ENCODE measurements at places on chromosomes 1 and 21.

GRCh38 chr1:155177918-155178281, 4.3 kb downstream of the TRIM46 start:
- DNase-seq: no peak

GRCh38 chr21:44803651-44804050, 2.0 kb upstream of the UBE2G2 start:
- DNase-seq: no peak

DNA sequence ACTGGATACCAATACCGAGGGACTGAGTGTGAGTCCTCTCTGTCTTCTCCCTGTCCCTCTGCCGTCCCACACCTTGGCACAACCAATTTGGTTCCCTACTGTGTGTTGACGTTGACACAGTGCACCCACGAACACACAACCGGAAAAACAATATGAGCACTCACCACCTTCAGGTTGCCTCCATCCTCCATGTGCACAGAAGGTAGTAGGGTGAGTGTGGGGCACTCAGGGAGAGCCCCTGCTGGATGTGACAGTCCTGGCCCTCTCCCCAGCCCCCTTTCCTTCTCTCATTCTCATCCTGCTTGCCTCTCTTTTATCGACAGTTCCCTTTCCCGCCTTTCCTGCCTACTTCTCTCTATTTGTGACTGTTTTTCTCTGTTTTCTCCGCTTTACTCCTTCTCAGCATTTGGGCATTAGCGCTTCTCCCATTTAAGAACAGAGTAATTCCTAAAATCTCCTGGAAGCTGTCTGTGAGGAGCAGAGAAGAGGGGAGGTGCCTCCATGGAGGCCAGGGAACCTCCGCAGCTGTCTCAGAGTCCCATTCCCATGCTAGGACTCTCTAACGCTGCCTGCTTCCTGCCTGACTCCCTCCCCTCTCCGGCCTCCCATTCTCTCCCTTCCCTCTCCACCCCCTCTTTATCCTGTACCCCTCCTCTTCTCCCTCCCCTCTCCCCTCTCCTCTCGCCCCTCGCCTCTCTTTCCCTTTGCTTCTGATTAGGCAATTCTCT, 16.4 kb downstream of the CADM3 start:
- no peak for DNase-seq

- DNase-seq: no peak
These were observed 274.9 kb downstream of the RRAGC start for GRCh38 chr1:38584448-38585355.

DNA sequence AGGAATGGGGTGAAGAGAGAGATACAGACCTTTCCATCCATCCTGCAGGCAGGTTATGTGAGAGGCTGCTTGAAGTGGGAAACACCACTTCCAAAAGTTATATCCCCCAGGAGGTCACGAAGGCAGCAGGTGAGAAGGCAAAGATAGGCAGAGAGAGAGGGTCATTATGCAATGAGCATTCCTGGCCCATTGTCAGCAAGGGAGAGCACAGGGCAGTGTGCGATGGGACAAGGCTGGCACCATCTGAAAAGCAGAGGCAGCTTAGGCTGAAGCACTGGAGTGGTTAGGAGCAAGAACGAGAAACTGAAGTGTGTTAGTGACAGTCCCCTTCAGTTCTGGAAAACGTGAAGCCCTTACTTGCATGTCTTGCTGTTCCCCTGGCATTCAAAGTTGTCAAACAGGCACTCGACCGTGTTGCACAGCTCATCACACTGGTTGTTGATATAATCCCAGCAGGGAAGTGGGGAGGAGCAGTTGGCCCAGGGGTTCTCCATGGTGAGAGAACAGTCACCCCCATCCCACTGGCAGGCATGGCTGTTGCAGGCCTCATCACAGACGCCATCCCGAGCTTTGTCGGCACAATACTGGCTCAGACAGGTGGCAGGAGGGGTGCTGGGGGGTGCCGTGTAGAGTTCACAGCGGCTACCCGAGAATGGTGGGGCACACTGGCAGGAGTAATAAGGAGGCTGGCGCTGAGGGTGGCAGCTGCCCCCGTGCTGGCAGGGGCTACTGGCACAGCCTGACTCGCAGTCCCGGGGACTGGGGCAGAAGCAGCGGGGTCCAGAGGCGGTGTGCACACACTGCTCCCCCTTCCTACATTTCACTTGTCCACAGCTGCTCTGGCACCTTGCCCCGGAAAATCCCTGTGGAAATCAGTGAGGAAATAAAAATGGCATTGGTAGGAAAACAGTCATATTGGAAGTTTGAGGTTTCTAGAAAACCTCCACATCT, 28.9 kb upstream of the ADAM30 start:
- DNase-seq: no peak

DNA sequence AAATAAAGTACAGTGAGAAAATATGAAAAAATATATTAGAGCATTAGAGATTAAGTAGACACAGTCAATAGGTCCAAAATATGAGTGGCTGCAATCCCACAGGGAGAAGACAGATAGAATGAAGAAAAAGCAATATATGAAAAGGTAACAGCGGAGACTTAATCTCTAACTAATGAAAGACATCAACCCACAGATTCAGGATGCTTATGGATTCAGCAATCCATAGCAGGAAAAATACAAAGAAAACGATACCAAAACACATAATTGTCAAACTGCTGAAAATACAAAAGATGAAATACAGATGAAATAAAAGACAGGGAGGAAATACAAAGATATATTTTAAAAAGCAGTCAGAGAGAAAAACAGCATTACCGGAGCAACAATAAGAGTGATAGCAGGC, 56.7 kb upstream of the SLFNL1 start:
- DNase-seq: no peak

DNA sequence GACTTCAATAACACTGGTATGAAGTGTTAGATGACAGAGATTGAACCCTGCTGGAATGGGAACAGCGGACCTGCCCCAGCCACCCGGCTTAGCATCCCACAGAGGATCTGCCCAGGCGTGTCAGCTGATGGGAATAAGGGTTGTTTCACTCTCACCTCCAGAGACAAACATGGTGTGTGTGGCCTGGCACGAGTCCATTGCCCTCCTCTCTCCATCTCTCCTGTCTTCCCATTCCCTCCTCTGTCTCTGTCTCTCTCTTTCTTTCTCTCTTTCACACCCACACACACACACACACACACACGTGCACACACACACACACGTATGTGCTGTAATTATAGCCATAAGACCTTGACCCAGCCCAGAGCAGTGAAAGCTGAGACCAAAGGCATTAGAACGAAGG, 200.2 kb downstream of the HIVEP3 start:
- no peak for DNase-seq

- no peak for DNase-seq
These were observed 21.0 kb downstream of the KIF21B start for GRCh38 chr1:201002510-201002909.

DNA sequence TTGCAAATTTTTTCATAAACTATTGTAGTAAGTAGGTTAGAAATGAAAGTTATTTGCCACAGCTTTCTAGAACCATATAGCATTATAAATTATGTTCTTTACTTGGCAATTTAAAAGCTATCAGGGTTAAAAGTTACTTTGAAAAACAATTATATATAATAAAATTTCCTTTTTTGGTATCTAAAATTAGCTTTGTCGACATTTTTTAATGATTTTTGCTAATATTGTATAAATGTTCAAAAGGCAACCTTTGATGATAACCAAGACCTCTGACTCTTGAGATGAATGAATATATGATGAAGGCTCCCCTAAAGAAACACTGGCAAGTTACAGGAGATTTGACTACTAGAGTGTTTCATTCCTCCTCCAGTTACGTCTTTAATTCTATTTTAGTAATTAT, 121.2 kb downstream of the CDC42BPA start:
- no peak for DNase-seq

DNA sequence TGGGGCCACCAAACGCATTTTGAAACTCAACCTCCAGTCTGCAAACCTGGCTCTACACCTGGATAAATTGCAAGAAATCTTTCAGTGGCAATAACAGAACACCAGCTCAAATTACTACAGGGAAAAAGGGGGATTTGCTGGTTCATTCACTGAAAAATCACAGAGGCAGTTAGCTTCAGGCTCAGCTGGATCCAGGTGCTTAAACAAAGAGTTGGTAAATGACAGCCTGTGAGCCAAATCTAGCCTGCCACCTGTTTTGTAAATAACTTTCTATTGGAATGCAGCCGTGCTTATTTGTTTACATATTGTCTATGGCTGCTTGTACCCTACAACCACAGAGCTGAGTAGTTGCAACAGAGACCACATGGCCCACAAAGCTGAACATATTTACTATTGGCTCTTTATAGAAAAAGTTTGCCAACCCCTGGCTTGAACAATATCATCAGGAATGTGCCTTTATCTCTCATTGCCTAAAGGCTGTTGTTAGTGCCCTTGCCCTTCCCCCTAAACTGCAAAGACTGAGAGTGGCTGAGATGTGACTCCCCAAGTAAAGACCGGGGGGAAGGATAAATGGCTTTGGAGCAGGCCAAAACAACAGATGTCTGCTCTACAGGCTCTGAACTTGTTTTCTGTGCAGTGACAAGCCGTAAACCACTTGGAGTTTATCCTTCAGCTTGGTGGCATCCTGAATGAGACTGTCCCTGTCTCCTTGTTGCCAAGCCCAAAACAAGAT, 21.5 kb upstream of the PTPRF start:
- no peak for DNase-seq

DNA sequence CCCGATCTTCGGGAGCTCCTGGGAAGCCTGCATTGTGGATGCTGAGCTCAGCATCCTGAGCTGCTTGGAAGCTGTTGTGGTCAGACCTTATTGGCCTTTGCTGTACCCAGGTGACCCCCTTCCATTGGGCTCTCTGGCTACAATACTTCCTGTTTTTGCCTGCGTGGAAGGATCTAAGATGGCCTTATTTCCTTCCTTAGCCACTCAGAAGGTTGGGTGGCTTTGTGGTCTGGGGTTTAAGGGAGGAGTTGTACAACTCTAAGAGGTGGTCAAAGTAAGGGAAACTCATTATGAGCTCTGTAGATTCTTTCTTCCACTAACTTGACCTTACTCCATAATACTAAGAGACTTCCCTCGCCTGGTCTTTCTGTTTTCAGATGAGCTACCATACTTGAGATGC, 17.7 kb downstream of the PFKFB2 start:
- DNase-seq: no peak

DNA sequence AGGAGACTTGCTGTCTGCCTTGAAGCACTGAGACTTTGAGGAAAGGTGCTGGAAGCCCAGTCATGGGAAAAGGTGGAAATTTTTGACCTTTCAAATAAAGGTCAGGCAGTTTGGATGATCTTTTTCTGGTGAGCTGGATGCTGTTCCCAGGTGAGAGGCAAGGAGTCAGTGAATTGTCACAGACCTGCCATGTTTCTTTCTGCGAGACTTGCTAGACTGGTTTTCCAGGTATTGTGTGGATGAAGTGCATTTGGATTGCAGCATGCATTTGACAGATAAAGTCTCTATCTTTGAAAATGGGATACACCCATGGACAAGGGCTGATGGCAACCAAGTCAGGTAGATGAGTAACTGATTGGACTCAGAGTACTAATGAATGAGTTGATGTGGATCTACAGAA, 65.7 kb upstream of the NHLH2 start:
- no peak for DNase-seq

DNA sequence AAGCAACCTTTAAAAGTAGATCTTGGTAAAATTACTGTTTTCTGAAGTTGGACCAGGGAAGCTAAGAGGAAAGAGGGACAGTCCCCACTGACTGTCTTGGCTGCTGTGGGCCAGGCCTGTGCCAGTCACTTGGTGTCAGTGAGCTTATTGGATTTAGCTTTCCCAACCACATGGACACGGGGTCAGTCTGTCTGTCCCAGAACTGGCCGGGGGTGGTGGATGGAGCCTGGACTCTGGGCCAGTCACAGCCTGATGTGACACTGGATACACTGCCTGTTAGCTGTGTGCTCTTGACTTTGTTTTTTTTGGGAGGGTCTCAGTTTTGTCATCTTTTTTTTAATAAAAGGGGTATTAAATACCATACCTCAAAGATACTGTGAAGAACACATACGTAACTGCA, 96.7 kb downstream of the GALNT2 start:
- no peak for DNase-seq

GRCh38 chr1:207647671-207648333, 2.9 kb downstream of the CR1L start:
- no peak for DNase-seq

DNA sequence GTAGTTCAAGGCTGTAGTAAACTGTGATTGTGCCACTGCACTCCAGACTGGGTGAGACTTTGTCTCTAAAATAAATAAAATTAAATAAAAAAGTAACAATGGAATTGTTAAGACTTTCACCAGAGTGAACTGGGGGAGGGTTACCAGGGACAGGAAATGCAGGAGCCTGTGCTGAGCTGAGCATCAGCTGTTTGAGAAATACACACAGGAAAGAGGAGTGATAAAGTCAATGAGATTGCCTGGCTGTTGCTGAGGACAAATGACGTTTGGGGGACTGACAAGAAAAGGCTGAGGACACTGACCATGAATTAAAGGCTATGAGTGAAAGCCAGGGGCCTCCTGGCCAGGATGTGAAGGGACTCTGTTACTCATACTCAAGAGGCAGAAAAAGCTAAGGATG, 226.3 kb downstream of the SETD4 start:
- no peak for DNase-seq

DNA sequence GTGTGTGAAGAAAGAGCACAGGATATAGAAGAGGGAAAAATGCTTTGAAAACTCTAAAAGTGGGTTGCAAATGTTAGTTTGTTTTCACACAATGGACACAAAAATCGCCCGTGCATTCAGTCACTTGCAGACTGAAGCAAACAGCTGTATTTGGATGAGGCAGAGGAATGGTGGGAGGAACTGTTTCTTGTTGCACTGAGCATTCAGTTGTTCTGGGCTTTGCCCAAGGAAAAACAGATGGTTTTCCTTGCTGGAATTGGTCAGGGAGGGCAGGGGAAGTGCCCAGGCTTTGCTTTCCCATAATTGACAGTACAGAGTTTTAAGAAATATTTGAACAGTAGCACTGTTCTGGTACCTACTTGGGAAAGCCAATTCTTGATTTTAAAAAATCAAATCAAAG, 19.5 kb upstream of the WARS2 start:
- no peak for DNase-seq

DNA sequence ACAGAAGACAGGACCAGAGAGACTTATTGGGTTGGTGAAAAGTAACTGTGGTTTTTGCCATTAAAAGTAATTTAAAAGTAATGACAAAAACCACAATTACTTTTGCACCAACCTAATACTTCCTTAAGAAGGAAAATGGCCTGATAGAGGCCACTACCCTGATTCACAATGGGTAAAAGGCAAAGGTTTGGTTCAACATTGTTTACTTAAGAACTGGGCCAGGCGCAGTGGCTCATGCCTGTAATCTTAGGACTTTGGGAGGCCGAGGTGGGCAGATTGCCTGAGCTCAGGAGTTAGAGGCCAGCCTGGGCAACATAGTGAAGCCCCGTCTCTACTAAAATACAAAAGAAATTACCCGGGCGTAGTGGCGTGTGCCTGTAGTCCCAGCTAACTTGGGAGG, 48.2 kb upstream of the RCOR3 start:
- no peak for DNase-seq

DNA sequence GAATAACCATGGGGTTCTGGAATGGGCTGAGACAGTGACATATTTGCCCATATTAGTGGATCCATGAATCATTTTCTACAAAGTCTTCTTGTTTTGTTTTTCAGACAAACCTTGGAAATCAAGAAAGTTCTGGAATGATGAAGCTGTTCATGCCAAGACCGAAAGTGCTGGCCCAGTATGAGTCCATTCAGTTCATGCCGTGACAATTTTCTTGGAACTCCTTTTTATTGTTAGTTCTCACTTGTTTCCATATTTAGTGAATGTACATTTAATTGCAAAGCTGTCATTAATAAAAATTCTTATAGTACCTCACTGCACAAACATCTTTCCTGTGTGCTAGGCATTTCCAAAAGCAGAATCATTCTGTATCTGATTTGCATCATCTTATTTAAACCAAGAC, 100.6 kb upstream of the KCNJ15 start:
- DNase-seq: no peak

All from activated CD4-positive, CD25-positive, alpha-beta regulatory T cell (primary cell).